ENCODE measurements at places on chromosomes 6 and 20.

DNA sequence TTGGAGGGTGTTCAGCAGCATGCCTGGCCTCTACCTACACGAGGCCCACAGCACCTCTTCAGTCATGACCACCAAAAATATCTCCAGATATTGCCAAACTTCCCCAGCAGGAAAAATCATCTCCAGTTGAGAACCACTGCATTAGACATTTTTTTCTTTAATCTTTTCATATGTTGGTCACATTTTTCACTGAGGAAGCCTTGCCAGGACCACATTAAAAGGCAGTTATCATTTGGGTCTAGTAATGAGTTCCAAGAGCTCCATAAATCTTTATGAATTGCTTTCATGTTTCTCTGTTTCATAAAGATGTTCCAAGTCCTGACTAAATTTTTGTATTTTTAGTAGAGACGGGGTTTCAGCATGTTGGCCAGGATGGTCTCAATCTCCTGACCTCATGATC lies 28.8 kb downstream of the MTRES1 start:
- DNase-seq: no peak

DNA sequence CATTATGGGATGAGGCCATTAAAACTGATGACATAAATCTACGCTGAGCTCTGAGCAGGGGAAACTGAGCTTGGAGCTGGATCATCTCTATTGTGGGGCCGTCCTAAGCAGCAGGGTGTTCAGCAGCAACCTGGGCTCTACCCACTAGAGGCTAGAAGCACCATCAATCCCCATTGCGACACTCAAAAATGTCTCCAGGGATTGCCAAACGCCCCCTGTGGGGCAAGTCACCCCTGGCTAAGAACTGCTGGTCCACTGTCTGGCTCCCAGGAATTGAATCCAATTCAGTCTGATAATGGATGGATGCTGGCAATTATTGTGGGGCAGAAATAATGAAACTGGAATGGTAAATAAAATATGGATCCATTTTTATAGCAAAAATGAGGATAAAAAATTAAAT lies 38.2 kb downstream of the PMEPA1 start:
- no peak for DNase-seq

GRCh38 chr20:10366898-10367692 lies 66.9 kb downstream of the MKKS start:
- no peak for DNase-seq

DNA sequence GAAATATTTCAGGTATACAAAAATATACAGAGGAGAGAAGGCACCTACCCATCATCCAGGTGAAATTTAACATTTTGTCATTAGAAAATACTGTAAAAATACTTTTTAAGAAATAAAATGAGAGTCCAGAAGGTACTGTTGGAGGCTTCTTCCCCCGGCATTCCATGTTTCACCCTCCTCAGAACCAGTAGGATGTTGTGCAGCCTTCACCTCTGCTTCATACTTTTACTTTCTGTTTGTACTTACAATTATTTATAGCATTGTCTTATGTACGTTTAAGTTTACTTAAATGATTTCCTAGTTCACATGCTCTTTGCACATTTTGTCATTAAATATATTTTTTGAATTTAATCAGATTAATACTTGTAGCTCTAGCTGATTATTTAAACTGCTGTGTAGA lies 30.9 kb downstream of the TMEM200A start:
- DNase-seq: no peak

All from activated T-cell treated with anti-CD3 and anti-CD28 coated beads, Interleukin-2, amount 50 U/mL, for 48 hours (primary cell).